ENCODE measurements at places on chromosomes 13 and 19. TPM values are rescaled to one million over a fixed set of nuclear protein-coding genes. Genes with fewer than 3 reads are reported as not detected.

ACP5 gene
- total RNA-seq: 10.4 TPM

RNF17 gene
- not detected for total RNA-seq

CGB3 gene
- total RNA-seq: not detected

DNA sequence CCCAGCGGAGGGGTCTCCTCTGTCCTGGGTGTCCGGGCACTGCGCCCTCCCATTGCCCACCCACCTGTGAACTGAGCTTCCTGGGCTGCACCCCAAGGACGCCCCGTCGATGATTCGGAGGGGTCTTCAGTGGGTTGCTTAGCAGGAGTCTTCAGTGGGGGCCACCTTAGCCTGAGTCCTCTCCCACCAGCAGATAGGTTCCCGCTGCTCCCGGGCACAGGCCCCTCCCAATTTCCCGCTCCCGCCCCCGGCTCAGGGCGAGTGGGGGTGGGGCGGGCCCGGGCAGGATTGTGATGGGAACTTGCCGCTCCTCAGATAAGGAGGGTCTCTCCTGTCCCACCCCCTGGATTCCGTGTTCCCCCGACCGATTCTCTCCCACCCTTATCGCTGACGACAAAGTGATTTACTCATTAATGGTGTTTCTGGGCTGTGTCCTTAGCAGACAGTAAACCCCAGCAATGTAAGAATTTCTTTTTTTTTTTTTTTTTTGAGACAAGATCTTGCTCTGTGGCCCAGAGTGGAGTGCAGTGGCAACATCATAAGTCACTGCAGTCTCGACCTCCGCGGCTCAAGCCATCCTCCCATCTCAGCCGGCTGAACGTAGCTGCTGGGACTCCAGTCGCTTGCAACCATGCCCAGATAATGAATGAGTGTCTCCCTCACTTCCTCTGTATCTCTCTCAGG, 655 bp upstream of the S1PR5 start:
- H3K27me3 ChIP-seq: no peaks in the 10 kb centered on the region
- no peaks in the 10 kb centered on the region for H3K4me1 ChIP-seq
- DNase-seq: no peak

GRCh38 chr13:78940455-78941130, 281.6 kb upstream of the OBI1 start:
- H3K36me3 ChIP-seq: no peaks in the 10 kb centered on the region
- H3K4me3 ChIP-seq: no peak overlapping the region
- no peaks in the 10 kb centered on the region for H3K27me3 ChIP-seq

DNA sequence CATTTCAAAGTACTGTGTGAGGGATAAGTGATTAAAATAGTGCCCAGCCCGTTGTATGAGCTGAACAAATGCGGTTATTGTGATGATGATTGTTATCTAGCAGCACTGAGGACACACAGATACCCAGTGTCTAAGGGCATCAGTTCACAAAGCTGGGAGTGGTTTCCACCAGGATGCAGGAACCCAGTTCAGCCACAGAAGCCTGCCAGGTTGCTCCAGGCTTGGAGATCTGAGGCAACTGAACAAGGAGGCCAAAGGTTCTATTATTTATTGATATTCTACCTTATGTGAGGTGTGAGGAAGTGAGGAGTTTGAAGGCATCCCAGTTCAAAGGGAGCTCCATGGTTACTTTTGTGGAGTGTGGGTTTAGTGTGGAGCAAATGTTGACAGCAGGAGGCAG, 13.2 kb downstream of the DIAPH3 start:
- H3K27me3 ChIP-seq: no peaks in the 10 kb centered on the region
- H3K27ac ChIP-seq: no peak overlapping the region
- H3K4me3 ChIP-seq: no peak overlapping the region
- no peaks in the 10 kb centered on the region for H3K4me1 ChIP-seq
- DNase-seq: no peak

GRCh38 chr19:42123765-42124164, 8.5 kb downstream of the POU2F2 start:
- H3K27ac ChIP-seq: no peak overlapping the region
- no peaks in the 10 kb centered on the region for H3K27me3 ChIP-seq
- no peaks in the 10 kb centered on the region for H3K4me1 ChIP-seq
- no peaks in the 10 kb centered on the region for H3K36me3 ChIP-seq
- no peak for DNase-seq
- H3K4me3 ChIP-seq: no peak overlapping the region

- no peaks in the 10 kb centered on the region for H3K36me3 ChIP-seq
- no peaks in the 10 kb centered on the region for H3K4me1 ChIP-seq
- H3K27ac ChIP-seq: no peak overlapping the region
- H3K27me3 ChIP-seq: no peaks in the 10 kb centered on the region
Observed at GRCh38 chr13:29857085-29857484, 6.7 kb upstream of the UBL3 start.

DNA sequence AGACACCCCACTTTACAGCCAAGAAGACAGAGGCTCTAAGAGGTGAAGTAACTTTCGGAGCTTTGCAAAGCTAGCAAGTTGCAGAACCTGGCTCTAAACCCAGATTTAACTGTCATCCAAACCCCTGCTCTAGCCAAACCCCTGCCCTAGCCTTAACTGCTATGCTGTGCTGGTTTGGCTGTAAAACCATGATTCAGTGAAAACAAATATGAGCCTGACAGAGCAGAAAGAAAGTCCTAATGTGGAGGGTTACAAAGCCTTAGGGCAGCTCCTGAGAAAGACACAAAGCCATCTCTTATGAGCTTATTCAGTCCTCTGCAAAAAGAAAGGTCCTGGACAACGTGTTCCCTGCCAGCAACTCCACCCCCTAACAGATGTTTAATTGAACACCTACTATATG, 172.8 kb downstream of the KATNAL1 start:
- no peaks in the 10 kb centered on the region for H3K36me3 ChIP-seq
- no peaks in the 10 kb centered on the region for H3K4me1 ChIP-seq
- H3K27ac ChIP-seq: no peak overlapping the region
- DNase-seq: no peak
- no peak overlapping the region for H3K4me3 ChIP-seq

DNA sequence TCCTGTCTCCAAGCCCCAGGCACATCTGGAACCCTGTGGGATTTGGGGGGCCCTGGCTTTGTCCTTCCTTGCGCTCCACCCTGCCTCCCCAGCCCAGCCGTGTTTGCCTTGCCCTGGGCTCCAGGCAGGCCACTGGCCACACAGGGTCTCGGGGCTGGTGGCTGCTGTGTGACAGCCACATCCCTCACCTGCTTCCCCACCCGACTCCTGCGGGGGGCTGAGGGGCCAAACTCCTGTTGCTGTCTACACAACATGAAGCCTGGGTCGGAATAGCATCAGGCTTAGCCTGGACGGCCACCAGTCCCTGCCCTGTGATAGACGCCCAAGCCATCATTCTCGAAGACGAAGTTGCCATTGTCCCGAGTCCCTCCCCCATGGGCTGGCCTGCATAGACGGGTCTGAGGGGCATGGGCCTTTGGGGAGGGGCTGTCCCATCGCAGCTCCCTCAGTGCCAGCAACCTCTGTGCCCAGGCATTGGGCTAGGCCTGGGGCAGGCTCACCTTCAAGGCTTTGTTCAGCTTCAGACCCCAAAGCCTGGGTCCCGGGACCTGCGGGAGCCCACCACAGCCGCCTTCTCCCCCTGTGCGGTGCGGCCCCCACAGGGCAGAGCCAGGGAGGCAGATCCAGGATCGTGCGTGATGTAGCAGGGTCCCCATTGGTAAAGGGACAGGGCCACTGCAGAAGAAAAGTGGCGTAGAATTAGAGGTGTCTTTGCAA, 15.5 kb upstream of the TEKTIP1 start:
- H3K27me3 ChIP-seq: no peaks in the 10 kb centered on the region
- no peak overlapping the region for H3K4me3 ChIP-seq
- H3K36me3 ChIP-seq: peaks cover 11% of the 10 kb centered on the region
- H3K4me1 ChIP-seq: no peaks in the 10 kb centered on the region

DNA sequence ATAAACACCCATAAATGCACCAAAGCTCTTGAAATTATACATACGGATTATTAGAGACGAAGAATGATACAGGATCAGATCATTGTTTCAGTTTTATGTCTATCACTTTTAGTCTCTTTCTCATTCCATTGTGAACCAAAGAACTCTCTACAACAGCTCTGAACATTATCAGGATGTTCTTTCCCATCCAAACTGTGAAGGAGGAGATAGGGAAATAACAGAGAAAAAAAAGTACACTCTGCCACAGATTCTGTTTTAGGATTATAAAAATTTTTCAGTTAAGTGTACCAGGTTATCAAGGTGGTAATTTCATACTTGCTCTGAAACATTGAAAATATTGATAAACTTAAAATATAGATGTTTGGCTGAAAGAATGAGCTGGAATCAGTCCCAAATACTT, 270.9 kb downstream of the MZT1 start:
- no peak overlapping the region for H3K27ac ChIP-seq
- H3K27me3 ChIP-seq: no peaks in the 10 kb centered on the region
- no peak for DNase-seq
- no peak overlapping the region for H3K4me3 ChIP-seq
- no peaks in the 10 kb centered on the region for H3K36me3 ChIP-seq

DNA sequence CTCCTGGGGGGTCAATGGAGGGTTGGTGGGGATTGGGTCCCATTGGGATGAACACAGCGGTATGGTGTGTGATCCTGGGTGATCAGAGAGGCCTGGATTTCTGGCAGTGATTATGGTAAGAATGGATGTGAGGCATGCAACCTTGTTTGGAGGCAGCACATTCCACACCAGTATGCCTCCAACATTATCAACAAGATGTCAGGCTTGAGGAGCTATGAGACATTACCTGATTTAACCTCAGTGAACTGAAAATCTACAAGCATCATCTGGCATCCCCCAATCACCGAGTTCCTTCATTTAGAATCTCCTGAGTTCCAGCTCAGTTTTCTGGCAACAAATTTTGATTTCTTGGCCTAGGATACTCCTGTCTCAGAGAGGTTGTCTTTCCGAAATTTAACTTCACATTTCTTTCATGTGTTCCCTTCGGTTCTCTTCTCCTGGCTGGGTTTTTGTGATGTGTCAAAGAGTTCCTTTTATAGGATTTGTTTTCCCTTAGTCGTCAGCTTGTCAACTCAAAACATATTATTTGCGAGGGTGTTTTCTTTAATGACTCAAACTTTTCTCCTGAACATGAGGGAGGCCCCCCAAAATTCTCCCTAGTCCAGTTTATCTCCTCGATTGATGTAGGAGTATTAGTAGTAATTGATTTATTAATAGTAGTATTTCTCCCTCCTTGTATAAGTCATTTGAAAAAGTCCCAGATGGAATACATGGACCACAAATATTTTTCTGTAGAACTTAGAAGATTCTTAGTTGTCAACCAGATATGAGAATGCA, 56.0 kb upstream of the FLT1 start:
- H3K4me3 ChIP-seq: no peak overlapping the region
- H3K27ac ChIP-seq: no peak overlapping the region
- no peak for DNase-seq
- no peaks in the 10 kb centered on the region for H3K4me1 ChIP-seq
- H3K27me3 ChIP-seq: no peaks in the 10 kb centered on the region

All from right lobe of liver (tissue), 6 donors.